CD14-positive monocyte (primary cell): ENCODE measurements at places on chromosomes 6 and 20. TPM values are rescaled to one million over a fixed set of nuclear protein-coding genes. Genes with fewer than 3 reads are reported as not detected.

- no peaks in the 10 kb centered on the region for H3K36me3 ChIP-seq
- H3K4me3 ChIP-seq, result no peak overlapping the region
- no peak for DNase-seq
These were observed 6.0 kb upstream of the FOXC1 start for GRCh38 chr6:1603708-1604107.

DNA sequence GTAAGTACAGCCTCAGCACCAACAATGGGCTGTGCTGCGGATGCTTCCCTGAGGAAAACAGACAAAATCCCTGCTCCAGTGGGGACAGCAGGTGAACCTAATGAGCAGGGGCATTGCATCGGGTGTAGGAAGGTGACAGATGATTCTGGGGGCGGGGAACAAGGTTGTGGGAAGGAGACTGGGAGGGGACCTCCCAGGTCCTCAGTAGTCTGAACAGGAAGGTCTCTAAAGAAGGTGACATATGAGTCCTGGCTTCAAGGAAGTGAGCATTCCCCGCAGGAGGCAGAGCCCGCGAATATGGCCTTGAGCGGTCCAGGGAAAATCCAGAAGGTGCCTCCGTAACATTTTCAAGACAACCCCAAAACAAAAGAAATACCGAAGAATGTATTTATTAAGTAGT is 19.4 kb downstream of the ULBP1 start:
- no peak overlapping the region for H3K27ac ChIP-seq
- H3K27me3 ChIP-seq, result peaks cover 52% of the 10 kb centered on the region
- H3K36me3 ChIP-seq, result no peaks in the 10 kb centered on the region
- no peaks in the 10 kb centered on the region for H3K4me1 ChIP-seq

MYO6 gene
- not detected for polyA plus RNA-seq

DNA sequence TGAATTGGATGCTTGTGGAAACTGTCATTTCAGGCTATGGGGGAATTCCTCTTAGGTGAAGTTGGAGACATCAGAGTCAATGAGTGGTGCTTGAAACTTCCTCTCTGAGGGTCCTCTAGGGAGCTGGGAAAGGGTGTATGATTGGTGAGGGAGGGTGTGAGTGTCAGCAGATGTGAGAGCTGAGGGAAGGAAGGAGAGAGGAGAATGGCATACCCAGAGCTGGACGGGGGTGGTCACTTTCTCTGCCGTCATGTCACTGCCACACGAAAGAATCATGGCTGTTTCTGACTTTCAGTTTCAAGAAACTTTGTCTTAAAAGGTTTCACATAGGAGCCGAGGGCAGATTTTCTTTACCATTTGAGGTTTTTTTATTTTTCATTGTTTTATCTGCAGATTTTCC is 50.3 kb downstream of the DEK start:
- no peak overlapping the region for H3K4me3 ChIP-seq
- peaks cover 20% of the 10 kb centered on the region for H3K4me1 ChIP-seq
- peaks cover 90% of the 10 kb centered on the region for H3K36me3 ChIP-seq
- H3K27ac ChIP-seq, result no peak overlapping the region
- no peaks in the 10 kb centered on the region for H3K27me3 ChIP-seq

DNA sequence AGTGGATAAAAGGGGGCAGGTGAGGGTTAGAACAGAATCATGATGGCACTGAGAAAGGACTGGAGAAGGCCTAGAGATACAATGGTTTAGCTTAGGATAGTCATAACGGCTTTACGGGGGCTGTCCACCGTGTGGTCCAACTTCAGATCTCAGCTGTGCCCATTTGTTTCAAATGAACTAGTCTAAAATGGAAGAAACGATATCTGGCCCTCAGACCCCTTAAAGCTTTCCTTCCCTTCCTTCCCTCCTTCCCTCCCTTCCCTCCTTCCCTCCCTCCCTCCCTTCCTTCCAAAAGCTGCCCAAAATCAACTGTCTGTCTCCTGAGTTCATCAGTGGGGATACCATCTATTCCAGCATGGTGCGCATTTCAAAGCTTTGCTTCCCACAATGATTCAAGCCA is 27.9 kb downstream of the TRAM2 start:
- no peak overlapping the region for H3K4me3 ChIP-seq
- H3K4me1 ChIP-seq, result no peaks in the 10 kb centered on the region
- no peak for DNase-seq
- H3K27me3 ChIP-seq, result no peaks in the 10 kb centered on the region

MUCL3 gene
- polyA plus RNA-seq, result not detected

- H3K4me1 ChIP-seq, result peaks cover 37% of the 10 kb centered on the region
- no peaks in the 10 kb centered on the region for H3K27me3 ChIP-seq
- H3K4me3 ChIP-seq, result peak within 1 kb of the TSS; percentile 81
- DNase-seq, result peak; percentile 95
- no peaks in the 10 kb centered on the region for H3K36me3 ChIP-seq
These were observed at the start of gene HIVEP2 for GRCh38 chr6:142945049-142945445. HIVEP2 (minus strand) TSS chr6:142945176; CDS start chr6:142774738, 170,438 bp downstream.

GRCh38 chr20:33724439-33725094 is 4.5 kb upstream of the PXMP4 start:
- peak; percentile 22 for DNase-seq
- no peaks in the 10 kb centered on the region for H3K27me3 ChIP-seq
- H3K4me1 ChIP-seq, result peaks cover 19% of the 10 kb centered on the region
- H3K36me3 ChIP-seq, result no peaks in the 10 kb centered on the region

DNA sequence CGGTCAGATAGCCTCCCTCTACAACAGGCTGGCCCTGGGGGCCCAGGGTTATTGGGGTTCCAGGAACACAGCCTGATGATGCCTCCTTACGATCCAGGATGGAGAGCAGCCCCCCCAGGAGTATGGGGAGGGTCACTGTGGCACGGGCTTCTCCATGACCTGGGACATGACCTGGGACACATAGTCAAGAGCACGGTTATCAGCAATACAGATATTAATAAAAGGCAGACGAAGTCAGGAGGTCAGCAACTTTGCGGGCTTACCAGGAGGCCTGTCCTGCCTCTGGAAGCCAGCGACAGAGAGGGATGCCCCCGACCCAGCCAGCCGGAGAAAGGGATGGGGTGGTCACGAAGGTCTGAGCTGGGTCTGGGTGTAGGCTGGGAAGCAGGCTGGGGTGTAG is 795 bp downstream of the MMP24OS start:
- H3K4me3 ChIP-seq, result peak overlapping the region; percentile 91
- no peak for DNase-seq
- H3K4me1 ChIP-seq, result peaks cover 22% of the 10 kb centered on the region
- peaks cover 35% of the 10 kb centered on the region for H3K36me3 ChIP-seq

GRCh38 chr20:51183451-51183850 is 160.5 kb upstream of the KCNG1 start:
- DNase-seq, result no peak
- H3K36me3 ChIP-seq, result no peaks in the 10 kb centered on the region
- H3K4me3 ChIP-seq, result no peak overlapping the region
- no peaks in the 10 kb centered on the region for H3K27me3 ChIP-seq
- H3K27ac ChIP-seq, result no peak overlapping the region

- H3K36me3 ChIP-seq, result no peaks in the 10 kb centered on the region
- H3K27me3 ChIP-seq, result no peaks in the 10 kb centered on the region
- no peak for DNase-seq
- H3K27ac ChIP-seq, result no peak overlapping the region
These were observed 535 bp downstream of the NCR2 start for GRCh38 chr6:41335943-41336342.

- H3K27me3 ChIP-seq, result no peaks in the 10 kb centered on the region
- no peak overlapping the region for H3K4me3 ChIP-seq
- no peaks in the 10 kb centered on the region for H3K4me1 ChIP-seq
- no peak for DNase-seq
- no peak overlapping the region for H3K27ac ChIP-seq
These were observed 27.0 kb downstream of the TREML4 start for GRCh38 chr6:41255110-41255509.

DNA sequence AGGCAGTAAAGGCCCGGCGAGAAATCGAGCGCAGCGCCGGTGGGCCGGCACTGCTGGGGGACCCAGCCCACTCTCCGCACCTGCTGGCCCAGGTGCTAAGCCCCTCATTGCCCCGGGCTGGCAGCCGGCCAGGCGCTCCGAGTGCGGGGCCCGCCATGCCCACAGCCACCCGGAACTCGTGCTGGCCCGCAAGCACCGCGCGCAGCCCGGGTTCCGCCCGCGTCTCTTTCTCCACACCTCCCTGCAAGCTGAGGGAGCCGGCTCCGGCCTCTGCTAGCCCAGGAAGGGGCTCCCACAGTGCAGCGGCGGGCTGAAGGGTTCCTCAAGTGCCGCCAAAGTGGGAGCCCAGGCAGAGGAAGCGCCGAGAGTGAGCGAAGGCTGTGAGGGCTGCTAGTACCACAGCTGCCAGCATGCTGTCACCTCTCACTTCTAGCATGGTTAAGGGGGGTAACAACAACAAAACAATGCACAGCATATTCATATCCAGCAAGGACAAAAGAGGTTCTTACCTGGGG is 11.3 kb upstream of the GMPR start:
- no peak overlapping the region for H3K27ac ChIP-seq
- H3K4me1 ChIP-seq, result peaks cover 24% of the 10 kb centered on the region
- no peaks in the 10 kb centered on the region for H3K36me3 ChIP-seq
- DNase-seq, result no peak
- H3K27me3 ChIP-seq, result peaks cover 3% of the 10 kb centered on the region

OPRM1 gene
- polyA plus RNA-seq, result not detected

GRCh38 chr6:53512626-53513025 is 32.3 kb downstream of the GCLC start:
- no peaks in the 10 kb centered on the region for H3K27me3 ChIP-seq
- no peaks in the 10 kb centered on the region for H3K4me1 ChIP-seq
- DNase-seq, result no peak
- peaks cover 85% of the 10 kb centered on the region for H3K36me3 ChIP-seq
- no peak overlapping the region for H3K4me3 ChIP-seq

DNA sequence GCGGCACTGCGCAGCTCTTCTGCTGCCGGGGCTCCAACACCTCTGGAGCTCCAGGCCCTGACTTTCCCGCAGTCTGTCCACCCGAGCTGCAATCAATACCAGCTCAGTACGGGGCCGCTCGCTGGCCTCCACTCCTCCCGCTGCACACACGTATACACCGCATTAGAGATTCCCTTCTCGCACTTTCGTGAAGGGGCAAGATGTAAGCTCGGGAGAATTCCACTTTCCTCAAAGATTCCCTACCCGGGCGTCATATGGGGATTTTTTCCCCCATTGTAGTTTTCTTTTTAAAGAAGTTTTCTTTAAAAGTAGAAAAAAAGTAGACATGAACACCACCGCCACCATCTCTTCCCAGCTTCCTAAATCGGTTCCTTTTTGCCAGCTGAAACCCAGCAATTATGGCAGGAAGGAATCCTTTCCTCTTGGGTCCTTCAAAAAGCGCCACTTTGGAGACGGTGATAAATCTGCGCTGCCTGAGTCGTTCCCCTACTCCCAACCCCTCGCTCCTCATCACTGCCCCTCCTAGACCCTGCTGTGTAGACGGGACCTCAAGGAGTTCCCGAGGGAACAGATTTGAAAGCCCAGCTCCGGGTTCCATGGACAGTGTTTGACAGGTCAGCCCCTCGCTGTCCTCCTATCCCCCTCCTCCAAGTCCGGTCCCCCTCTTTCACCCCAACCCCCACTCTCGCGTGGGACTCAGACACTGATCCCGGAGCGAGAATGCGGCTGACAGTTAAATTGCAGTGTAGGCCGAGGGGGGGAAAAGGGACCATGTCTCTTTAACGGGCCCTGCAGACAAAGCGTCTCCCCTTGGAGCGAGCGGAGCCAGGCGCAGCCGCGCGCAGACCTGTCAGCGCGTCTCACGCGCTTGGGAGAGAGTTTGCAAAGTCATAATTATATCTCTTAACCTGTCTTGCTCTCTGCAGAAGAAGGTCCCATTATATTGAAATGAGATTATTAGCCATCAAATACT is 39.5 kb downstream of the NCR2 start:
- no peak overlapping the region for H3K4me3 ChIP-seq
- no peaks in the 10 kb centered on the region for H3K36me3 ChIP-seq
- peaks cover 76% of the 10 kb centered on the region for H3K27me3 ChIP-seq
- no peak for DNase-seq
- H3K27ac ChIP-seq, result no peak overlapping the region

DNA sequence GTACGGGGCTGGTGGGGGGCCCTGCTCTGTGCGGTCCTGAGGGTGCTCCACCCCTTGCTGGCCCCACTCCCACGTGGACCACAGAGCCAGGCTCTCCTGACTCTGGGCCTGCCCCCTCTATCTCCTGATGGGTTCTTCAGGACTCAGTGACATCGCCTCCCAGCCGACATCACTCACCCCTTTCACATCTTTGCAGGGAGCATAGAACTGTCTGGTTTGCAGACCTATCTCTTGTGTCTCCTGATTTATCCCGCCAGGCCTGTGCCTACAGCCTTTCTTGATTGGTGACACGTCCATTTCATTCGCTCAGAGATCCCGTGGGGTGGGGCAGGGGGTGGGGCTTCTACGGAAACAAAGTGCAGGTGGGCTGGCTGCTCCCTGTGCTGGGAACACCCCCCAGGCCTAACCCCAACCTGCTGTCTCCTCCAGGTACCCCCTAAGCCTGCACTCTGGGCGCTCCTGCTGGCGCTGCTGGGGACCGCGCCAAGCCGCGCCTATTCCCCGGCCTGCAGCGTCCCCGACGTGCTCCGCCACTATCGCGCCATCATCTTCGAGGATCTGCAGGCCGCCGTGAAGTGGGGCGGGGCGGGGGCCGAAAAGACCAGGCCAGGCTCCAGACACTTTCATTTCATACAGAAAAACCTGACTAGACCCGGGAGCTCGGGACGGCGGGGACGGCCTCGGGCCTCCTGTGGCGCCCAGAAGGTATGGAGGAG is 1.7 kb downstream of the C20orf204 start:
- DNase-seq, result no peak
- peaks cover 56% of the 10 kb centered on the region for H3K27me3 ChIP-seq
- H3K27ac ChIP-seq, result no peak overlapping the region

DNA sequence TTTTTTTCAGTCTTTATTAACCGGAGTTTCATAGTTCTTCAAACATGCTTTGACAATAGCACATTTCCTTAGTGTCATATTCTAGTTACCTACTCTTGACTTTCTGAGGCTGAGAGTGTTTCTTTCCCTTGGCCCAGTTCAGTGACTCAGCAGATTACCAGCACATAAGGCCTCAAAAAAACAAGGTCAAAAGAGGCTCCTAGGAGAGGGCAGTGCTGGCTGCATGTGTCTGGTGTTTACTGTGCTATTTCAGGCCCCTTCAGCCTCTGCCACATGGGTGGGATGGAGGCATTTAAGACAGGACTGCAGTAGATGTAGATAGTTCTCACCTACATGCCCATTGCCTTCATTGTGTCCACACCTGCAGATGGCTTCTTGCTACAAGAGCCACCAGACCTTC is 198.2 kb upstream of the SSTR4 start:
- no peak overlapping the region for H3K4me3 ChIP-seq
- H3K4me1 ChIP-seq, result no peaks in the 10 kb centered on the region
- no peaks in the 10 kb centered on the region for H3K27me3 ChIP-seq

- no peak overlapping the region for H3K27ac ChIP-seq
- DNase-seq, result no peak
- peaks cover under 1% of the 10 kb centered on the region for H3K27me3 ChIP-seq
- H3K36me3 ChIP-seq, result no peaks in the 10 kb centered on the region
- H3K4me3 ChIP-seq, result no peak overlapping the region
These were observed 292.9 kb downstream of the THBS2 start for GRCh38 chr6:168960551-168961263.

FAM162B gene
- not detected in 2 replicates for polyA plus RNA-seq
